ENCODE measurements at places on chromosomes 12 and 14. TPM values are rescaled to one million over a fixed set of nuclear protein-coding genes. Genes with fewer than 3 reads are reported as not detected.

DNA sequence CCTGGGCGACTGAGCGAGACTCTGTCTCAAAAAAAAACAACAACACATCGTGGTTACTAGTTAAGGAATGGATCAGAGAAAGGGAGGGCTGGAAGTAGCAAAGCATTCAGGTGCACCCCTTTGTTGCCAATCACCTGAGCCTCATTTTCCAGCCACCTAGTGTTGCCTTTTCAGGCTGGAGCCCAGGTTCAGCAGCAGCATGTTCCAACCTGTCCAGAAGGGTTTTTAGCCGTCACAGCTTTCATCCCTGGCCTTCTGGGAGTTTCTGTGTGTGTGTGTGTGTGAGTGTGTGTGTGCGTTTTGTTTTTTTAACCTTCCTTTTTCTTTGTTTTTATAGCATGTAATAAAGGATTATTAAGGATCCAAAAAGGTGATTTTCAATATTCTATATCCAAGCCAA, 121.1 kb upstream of the ATF1 start:
- peaks cover 4% of the 10 kb centered on the region for H3K4me1 ChIP-seq
- no peaks in the 10 kb centered on the region for H3K27me3 ChIP-seq
- no peak for DNase-seq
- H3K27ac ChIP-seq: no peak overlapping the region

DNA sequence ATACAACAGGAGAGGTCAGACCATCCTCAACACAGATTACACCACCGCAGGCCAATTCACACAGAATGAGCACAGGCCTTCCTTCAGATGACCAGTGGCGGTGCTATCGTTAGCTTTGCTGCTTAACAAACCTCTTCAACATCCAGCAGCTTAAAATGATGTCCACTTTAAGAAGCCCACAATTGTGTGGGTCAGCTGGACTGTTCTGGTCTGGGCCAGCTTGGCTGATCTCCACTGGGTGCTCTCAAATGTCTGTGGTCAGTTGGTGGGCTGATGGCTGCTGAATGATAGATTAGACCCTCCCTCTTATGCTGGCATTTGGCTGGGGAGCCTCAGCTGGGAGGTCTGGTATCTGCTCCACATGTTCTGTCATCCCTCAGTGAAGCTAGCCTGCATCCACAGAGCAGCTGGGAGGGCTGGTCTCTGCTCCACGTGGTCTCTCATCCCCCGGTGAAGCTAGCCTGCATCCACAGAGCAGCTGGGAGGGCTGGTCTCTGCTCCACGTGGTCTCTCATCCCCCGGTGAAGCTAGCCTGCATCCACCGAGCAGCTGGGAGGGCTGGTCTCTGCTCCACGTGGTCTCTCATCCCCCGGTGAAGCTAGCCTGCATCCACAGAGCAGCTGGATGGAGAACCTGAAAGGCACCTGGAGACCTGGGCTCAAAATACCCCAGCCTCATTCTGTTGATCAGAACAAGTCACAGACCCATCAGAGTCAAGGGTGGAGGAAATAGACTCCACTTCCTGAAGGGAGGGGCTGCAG, 203.6 kb upstream of the DIO3 start:
- no peak for DNase-seq
- no peak overlapping the region for H3K4me3 ChIP-seq
- no peak overlapping the region for H3K27ac ChIP-seq
- no peaks in the 10 kb centered on the region for H3K36me3 ChIP-seq

DNA sequence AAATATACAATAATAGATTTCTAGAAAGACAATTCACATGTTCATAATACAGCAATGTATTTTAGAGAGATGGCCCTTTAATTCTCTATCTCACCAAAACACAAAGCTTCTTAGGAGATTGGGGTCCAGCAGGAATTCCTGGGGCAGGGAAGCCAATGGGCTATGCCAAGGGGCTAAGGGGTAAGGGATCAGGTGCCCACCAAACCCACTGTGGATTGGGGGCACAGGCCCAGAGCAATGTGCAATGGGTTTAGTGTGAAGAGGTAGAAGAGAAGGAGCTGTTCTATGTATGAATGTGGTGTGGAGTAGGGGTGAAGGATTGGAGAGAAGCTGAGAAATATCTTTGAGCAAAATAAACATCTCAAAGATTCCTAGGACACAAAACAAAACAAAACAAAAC, 2.6 kb downstream of the HOXC13 start:
- DNase-seq: no peak
- peaks cover 4% of the 10 kb centered on the region for H3K4me1 ChIP-seq
- H3K4me3 ChIP-seq: no peak overlapping the region
- peaks cover 67% of the 10 kb centered on the region for H3K27me3 ChIP-seq
- H3K27ac ChIP-seq: no peak overlapping the region

- H3K36me3 ChIP-seq: no peaks in the 10 kb centered on the region
- no peak for DNase-seq
- no peaks in the 10 kb centered on the region for H3K27me3 ChIP-seq
- no peaks in the 10 kb centered on the region for H3K4me1 ChIP-seq
- no peak overlapping the region for H3K4me3 ChIP-seq
- no peak overlapping the region for H3K27ac ChIP-seq
These were observed 71.2 kb downstream of the PPFIBP1 start for GRCh38 chr12:27595231-27595642.

The C1S gene
- 1.3 TPM for total RNA-seq

The RFLNA gene
- not detected for total RNA-seq

The HSP90AA1 gene
- total RNA-seq: 297 TPM

The RD3L gene
- total RNA-seq: not detected

The AQP2 gene
- total RNA-seq: not detected

Measured in CD4-positive, alpha-beta memory T cell (primary cell).